ENCODE measurements at places on chromosomes 6 and 20.

GRCh38 chr6:12661432-12662089 is 55.0 kb upstream of the PHACTR1 start:
- DNase-seq: no peak

- DNase-seq: no peak
These were observed 49.7 kb downstream of the DAAM2 start for GRCh38 chr6:39841923-39842322.

DNA sequence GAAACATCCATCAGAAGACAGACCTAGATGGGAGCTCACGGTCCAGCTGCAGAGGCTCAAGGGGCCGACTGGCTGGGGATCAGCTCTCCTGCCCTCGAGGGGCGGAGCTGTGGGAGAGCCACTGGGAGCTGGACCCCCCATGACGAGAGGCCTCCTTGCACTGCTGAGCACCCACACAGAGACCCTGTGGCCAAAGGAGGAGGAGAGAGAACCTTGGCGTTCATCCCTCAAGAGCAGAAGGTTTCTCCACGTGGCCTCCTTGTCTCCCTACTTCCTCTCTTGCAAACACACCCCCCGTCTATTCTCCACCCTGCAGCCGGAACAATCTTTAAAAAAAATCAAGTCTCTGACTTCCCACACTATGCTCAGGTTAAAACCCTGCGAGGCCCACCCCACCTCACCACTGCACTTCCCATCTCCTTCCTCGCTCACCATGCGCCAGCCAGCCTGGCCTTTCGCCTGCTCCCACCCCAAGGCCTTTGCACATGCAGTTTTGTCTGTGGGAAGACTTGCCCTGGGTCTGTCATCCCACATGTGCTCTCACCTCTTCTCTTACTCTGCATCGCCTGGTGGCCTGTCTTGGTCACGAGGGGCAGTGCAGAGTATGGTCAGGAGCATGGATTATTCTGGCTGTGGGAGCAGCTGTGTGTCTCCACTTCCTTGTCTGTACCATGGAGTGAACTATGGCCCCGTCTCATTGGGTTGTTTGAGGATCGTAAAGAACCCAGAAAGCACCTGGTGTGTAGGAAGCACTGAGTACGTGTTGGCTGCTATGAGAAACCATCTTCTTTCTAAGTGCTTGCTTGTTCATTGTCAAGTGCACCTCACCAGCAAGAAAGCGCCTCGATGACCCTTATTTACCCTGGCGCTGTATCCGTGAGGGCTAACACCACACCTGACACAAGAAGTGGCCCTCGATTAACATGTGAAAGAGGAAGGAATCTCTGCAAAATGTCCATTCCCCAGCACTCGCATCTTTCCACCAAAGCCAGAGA is 32.9 kb downstream of the PMEPA1 start:
- no peak for DNase-seq

DNA sequence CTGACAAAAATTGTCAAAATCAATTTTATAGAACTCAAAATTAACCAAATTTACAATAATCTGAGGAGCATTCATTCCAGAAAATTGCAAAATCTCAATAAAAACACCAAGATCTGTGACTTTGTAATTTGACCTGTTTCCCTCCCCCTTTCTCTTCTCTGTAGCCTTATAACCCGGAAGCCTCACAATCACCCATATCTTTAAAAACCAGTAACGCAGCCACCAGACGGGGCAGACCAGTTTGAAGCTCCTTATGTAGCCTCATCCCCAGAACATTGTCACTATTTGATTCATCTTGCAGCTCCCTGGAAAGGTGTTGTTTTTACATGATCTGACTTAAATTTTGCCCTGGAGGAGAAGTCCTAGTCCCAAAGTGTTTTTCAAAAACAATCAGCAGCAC is 27.5 kb upstream of the TGM6 start:
- DNase-seq: no peak

- DNase-seq: no peak
These were observed 26.0 kb downstream of the CEBPB start for GRCh38 chr20:50216543-50217206.

DNA sequence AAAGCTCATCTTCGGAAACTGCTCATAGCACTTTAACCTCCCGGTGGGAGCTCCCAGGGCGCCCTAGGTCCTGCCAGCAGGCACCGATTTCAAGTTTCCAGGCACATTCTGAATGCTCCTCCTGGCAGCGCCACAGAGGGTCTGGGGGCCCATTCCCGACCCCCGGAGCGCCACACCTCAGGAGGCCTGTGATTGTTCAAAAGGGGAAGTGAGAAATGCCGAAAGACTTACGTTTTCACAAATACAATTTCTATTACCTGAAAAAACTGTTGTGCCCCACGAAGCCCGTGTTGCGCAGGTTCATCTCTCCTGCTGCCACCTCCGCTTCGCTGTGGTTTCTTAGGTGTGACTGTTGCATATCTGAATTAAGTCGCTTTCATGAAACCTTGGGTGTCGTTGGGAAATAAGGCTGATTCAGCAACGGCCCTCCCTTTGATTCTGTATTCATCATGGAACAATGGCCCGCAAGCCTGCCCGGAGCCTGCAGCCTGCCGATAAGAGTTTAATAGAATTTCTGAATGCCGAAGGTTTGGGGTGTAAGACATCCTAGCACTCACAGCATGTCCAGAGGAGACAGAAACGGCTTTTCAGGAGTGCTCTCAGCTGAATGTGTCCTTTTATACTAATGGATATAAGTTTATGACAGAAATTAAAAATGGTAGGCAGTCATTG is 1.9 kb upstream of the MYT1 start:
- no peak for DNase-seq

DNA sequence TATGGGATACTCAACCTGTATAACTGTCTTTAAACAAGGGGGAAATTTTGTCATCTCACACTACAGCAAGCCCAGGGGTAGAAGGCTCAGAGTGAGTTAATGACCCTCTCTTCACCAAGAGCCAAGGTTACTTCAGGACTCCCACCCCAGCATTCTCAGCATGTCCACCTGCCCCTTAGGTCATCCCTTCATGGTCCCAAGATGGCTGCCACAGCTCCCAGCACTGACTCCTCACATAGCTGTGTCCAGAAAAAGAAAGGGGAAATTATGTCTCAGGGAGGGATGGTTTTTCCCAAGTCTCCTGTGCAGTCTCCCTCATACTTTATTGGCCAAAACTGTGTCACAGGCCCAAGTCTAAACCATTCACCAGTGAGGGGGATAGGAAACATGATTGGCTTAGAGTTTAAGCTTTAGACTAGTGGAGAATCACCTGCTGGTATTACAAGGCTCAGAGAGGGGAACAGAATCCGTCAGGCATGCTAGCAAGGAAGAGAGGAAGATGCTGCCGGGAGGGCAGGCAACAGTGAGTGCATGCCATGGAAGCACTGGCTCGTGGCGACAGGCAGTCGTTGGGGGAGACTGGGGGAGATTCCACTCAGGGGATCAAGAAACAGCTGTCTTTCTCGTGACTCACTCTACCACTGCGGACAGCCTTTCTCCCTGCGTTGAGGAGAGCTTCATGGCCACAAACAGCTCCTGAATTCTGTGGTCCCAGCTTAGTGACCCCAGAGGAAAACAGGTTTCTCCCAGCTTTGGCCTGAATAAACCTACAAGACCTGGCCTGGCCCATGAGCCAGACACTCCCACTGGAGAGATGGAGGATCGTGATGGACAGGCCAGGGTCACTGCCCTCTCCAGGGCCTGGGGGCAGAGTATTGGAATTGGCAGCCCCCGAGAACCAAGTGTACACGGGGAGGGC is 37.2 kb downstream of the HM13 start:
- DNase-seq: peak; percentile 47

- peak; percentile 63 for DNase-seq
These were observed 78.9 kb downstream of the OLIG3 start for GRCh38 chr6:137415127-137415833.

- DNase-seq: no peak
These were observed 28.2 kb upstream of the STX16 start for GRCh38 chr20:58622671-58623578.

DNA sequence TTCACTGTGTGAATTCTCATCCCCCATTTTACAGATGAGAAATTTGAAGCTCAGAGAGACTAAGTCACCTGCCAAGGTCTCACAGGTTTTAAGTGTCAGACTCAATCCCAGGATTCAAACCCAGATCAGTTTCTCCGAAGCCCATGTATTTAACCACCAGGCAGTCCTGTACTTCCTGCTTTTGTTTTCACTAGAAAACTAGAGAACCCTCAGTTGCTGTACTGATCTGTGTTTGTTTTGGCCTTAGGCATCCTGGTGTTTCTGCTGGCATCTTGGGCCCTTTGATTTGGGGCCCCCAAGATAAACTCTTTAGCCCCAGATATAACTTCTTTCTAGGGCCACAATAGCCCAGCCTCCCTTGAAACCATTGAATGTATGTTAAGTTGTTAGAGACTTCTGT is 36.5 kb downstream of the PPP1R16B start:
- DNase-seq: no peak

- DNase-seq: peak; percentile 47
These were observed 26.0 kb upstream of the CCDC167 start for GRCh38 chr6:37525460-37526357.

GRCh38 chr6:159213405-159213804 is 44.2 kb downstream of the FNDC1 start:
- DNase-seq: no peak

- DNase-seq: no peak
These were observed 10.6 kb downstream of the TEAD3 start for GRCh38 chr6:35486005-35486925.

- DNase-seq: no peak
These were observed 1.1 kb downstream of the VAPB start for GRCh38 chr20:58389968-58390658.

- no peak for DNase-seq
These were observed 974.1 kb downstream of the EYS start for GRCh38 chr6:64732888-64733287.

GRCh38 chr6:25053875-25054371 is 118.2 kb upstream of the RIPOR2 start:
- DNase-seq: peak; percentile 80

GRCh38 chr20:20518263-20518662 is 150.4 kb downstream of the INSM1 start:
- DNase-seq: no peak

- peak; percentile 78 for DNase-seq
These were observed 395.1 kb upstream of the SASH1 start for GRCh38 chr6:147947521-147947920.

- no peak for DNase-seq
These were observed 58.2 kb downstream of the SPACA1 start for GRCh38 chr6:88105741-88106340.

GRCh38 chr6:109892451-109893435 is 85.4 kb upstream of the GPR6 start:
- DNase-seq: no peak

- DNase-seq: no peak
These were observed 79.3 kb upstream of the NAA20 start for GRCh38 chr20:19937651-19938420.
